ENCODE measurements at places on chromosomes 5 and 9. TPM values are rescaled to one million over a fixed set of nuclear protein-coding genes. Genes with fewer than 3 reads are reported as not detected.

SLC6A19 gene
- 0.22 TPM for total RNA-seq

WNK2 gene
- total RNA-seq, result 5.9 TPM

CD14 gene
- total RNA-seq, result 3.4 TPM

SPATA31A5 gene
- not detected for total RNA-seq

IL3 gene
- total RNA-seq, result not detected

SMAD5 gene
- 13.7 TPM for total RNA-seq

TMC1 gene
- 0.10 TPM for total RNA-seq

PLCXD3 gene
- total RNA-seq, result 0.19 TPM

FBP1 gene
- total RNA-seq, result not detected

ANKDD1B gene
- total RNA-seq, result not detected

CRHBP gene
- total RNA-seq, result not detected

TTF1 gene
- total RNA-seq, result 17.0 TPM

IFNA13 gene
- not detected for total RNA-seq

SAXO1 gene
- not detected for total RNA-seq

ARL14EPL gene
- 0.19 TPM for total RNA-seq

CYLC2 gene
- total RNA-seq, result not detected

CNTNAP3 gene
- 8.8 TPM for total RNA-seq

RPL35 gene
- total RNA-seq, result 2,829 TPM

F2RL1 gene
- total RNA-seq, result 265 TPM

NEUROG1 gene
- not detected for total RNA-seq

GABBR2 gene
- 0.13 TPM for total RNA-seq

LPAR1 gene
- 21.4 TPM for total RNA-seq

BTNL3 gene
- total RNA-seq, result not detected

RPL7A gene
- total RNA-seq, result 3,324 TPM

FOXD1 gene
- total RNA-seq, result 12.2 TPM

ADRB2 gene
- 0.92 TPM for total RNA-seq

SVEP1 gene
- total RNA-seq, result 1.4 TPM

SLC12A7 gene
- total RNA-seq, result 29.9 TPM

CENPH gene
- 29.3 TPM for total RNA-seq

HCN1 gene
- total RNA-seq, result not detected

RHOBTB3 gene
- total RNA-seq, result 7.8 TPM

CCDC187 gene
- not detected for total RNA-seq

TICAM2 gene
- 1.6 TPM for total RNA-seq

UBAP2 gene
- total RNA-seq, result 40.6 TPM

FCN1 gene
- not detected for total RNA-seq

C5orf63 gene
- total RNA-seq, result 4.7 TPM

Data from A549 treated with Mapracorat at 1 μM for 4 hours (cell line).